ENCODE measurements at places on chromosomes 1 and 21.

DNA sequence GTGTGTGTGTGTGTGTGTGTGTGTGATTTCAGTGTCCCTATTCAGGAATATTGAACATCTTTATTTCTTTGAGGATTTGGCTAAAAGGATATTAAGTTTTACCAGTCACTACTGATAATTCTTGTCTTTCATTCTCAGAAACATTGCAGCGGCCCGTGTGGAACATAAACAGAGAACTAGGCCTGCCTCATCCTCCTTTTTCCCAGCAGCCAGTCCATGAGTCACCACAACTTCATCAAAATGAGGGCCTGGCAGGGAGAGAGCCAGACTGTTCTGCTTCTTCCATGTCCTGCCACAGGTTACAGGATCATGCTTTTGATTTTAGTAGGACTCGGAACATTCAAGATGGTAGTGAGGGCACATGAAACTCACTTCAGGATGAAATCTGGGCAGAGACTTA is 50.7 kb downstream of the LRIG2 start:
- DNase-seq, result no peak

DNA sequence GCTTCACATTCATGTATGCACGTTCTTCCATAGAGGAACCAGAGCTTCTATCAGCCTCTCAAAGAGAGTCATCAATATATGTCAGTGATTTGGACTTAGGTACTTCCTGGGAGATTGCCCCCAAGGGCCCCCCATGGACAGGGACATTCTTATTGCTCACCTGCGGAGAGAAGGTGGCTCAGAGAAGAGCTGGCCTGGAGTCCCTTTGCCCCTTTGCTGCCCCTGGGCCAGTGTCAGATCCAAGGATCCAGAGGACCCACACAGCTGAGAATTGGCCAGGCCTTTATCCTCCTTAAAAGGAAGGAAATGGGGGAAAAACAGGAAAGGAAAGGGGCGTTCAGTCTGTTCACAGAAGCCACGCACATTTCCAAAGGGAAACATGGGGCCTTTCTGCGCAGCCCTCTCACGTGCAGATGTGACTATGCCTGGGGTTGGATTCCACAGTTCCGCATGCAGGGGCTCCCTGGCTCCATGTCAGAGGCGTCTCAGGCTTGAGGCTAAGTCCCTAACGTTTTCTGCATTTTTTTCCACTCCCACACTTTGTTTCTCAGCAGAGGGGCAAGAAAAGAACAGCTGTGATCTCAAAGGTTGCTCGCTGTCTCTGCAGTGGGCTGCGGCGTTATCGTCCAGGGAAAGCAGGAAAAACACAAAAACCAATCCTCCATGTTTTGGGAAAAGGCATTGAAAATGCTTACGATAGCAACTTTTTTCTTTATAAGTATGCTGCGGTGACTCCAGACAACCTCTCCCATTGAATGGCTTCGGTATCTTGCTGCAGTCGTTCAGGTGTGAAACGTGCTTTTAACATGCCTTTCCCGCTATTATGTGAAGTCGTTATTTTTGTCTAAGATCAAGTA is 5.9 kb downstream of the C1orf226 start:
- no peak for DNase-seq

DNA sequence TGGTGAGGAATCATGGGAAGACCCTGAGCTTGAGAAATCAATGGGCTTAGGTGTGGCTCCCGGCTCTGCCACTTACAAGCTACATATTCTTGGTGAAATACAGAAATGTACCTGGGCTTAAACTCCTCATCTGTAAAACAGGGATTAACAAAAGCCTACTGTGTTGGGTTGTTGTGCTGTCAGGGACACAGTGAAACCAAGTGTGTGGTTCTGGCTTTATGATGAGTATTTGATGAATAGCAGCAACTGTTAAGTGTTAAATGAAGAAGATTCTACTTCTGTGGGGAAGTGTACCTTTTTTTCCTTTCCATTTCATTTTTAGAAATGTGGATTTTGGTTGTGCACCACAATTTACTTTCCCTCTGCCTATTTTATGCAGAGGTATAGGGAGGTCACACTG is 41.1 kb upstream of the DUSP10 start:
- DNase-seq, result no peak

DNA sequence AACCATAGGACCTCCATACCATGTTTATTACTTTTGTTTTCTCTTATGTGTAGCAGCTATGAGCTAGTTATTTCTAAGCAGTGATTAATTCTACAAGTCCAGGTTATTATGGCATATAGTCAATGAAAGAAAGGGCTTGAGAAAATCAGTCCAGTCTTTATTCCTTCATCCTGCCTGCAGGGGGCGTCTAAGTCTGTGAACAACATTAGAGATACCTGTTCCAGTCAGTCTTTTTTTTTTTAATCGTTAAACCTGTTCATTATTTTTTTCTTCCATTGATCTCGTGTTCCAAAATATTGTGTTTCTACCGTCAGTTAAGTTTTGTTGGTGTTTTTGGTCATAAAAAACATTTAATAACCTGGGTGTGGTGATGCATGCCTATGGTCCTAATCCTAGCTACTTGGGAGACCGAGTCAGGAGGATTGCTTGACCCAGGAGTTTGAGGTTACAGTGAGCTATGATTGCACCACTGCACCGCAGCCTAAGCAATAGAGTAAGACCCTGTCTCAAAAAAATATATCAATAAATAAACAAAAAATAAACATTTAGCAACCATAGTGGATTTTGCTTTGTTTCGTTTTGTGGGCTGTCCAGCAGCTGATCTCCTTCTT is 29.4 kb upstream of the CD2 start:
- peak; percentile 85 for DNase-seq

DNA sequence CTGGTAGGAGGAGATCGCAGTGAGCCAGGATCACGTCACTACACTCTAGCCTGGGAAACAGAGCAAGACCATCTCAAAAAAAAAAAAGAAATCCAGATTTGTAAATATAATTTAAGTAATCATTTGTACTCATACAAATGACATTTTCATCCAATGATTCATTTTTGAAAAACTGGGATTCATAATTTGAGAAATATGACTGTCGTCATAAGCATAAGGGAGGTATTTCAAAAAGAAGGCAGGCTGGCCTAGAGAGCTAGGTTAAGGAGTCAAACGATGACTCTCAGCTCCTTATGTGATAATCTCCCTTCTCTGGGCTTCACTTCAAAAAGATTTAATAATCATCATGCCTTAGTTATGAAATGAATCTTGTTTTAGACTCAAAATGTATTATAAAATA is 2.3 kb downstream of the GART start:
- no peak for DNase-seq

- DNase-seq, result no peak
Measured at GRCh38 chr1:93501399-93501798, 53.5 kb downstream of the FNBP1L start.

- no peak for DNase-seq
Measured at GRCh38 chr1:25110036-25110435, 122.3 kb downstream of the SYF2 start.

- DNase-seq, result peak; percentile 73
Measured at GRCh38 chr1:18913065-18913835, 10.9 kb upstream of the ALDH4A1 start.

GRCh38 chr1:24149866-24150233 is 6.9 kb upstream of the IL22RA1 start:
- peak; percentile 35 for DNase-seq

- no peak for DNase-seq
Measured at GRCh38 chr1:2134621-2135307, 59.8 kb downstream of the FAAP20 start.

- peak; percentile 96 for DNase-seq
Measured at GRCh38 chr1:147670319-147671001, at the start of gene ACP6. TSS of gene ACP6 (minus strand) at chr1:147670524. CDS start at chr1:147670048, 476 bp downstream.

DNA sequence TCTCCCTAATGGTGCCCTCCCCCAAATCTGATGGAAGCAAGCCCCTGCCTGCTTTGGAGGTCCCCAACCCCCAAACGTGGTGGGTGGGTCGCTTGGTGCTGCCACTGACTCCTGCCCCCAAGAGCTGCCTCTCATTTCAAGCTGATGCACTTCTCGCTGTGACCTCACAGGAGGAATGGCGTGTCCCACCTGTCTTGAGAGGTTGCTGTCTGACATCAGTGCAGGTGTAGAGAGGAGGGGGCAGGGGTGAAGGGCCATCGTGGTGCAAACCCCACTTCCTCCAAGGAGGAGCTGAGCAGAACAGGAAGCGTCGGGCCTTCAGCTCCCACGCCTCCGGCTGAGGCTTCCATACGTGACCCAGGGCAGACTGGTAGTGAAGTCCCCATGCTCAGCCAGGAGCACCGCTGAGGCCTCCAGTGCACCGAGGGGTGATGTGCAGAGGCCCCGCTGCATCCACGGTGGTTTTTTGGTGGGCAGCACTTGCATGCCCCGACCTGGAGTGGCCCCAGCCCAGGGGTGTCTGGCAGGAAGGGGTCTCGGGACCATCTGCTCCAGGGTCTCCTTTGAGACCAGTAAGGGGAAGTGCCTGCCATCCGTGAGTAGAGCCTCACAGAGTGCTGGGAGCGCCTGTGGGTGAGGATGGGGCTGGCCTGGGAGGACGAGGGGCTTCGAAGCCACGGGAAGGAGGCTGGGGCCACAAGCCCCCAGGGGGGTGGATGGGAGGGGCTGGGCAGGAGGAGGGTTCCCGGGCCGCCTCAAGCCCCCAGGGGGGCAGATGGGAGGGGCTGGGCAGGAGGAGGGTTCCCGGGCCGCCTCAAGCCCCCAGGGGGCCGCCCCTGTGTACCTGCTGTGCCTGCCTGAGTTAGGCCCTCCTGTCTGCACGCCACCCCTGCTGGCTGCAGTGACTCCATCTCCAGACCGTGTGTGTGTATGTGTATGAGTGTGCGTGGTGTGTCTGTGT is 39.8 kb downstream of the WDR4 start:
- DNase-seq, result no peak

- DNase-seq, result no peak
Measured at GRCh38 chr1:30063621-30064280, 659.6 kb downstream of the MATN1 start.

DNA sequence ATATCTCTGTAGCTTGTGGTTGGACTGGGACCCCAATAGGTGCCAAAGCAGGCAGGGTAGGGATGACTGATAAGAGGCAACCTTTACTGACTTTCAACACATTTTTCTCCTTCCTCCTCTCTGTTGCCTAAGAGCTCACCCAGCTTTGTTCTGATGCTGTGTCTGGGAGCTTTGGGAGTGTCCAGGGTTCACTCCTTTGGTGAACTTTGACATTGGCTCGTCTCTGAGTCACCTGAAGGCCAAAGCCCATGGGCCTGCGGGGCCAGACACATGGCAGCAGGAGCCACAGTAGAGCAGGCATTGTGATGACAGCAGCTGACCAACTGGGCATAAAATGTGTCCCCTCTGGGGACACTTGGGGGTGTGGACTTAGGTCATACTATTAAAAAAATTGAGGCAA is 99.5 kb upstream of the ZNF644 start:
- DNase-seq, result no peak

GRCh38 chr1:51526248-51526647 is 7.2 kb upstream of the EPS15 start:
- DNase-seq, result no peak

GRCh38 chr1:18326211-18326897 is 154.4 kb upstream of the KLHDC7A start:
- DNase-seq, result no peak

DNA sequence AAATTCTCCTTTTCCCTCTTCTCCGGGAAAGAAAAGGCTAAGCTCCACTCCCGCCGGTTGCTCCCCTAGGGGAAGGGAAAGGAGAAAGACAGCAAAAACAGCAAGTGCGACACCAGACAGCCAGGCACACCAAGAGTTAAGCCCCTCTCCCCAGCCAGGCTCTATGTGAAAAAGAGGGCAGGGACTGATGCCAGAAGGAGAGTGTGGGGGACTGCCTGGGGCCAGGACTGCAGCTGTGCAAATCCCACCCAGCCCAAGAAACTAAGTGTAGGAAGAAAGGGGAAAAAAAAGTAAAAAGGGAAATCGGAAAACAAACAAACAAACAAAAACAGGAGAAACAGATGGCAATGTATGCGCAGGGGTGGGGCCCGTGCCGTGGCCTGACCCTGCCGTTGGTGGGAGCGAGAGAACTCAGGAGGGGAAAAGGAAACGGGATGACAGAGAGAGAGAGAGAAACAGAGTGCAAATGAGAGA is 27.7 kb upstream of the FMO1 start:
- no peak for DNase-seq

- no peak for DNase-seq
Measured at GRCh38 chr1:207191061-207191460, 87.0 kb downstream of the C4BPA start.

DNA sequence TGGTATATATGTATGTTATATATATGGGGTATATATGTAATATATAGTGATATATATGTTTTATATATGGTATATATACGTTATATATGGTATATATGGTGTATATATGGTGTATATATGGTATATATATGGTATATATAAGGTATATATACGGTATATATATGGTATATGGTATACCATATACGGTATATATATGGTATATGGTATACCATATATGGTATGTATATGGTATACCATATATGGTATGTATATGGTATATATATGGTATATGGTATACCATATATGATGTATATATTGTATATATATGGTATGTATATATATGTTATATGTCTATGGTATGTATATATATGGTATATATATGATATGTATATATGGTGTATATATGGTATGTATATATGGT is 447.7 kb upstream of the USP24 start:
- DNase-seq, result no peak

- no peak for DNase-seq
Measured at GRCh38 chr1:77831976-77832711, 52.7 kb downstream of the MIGA1 start.

GRCh38 chr1:151511636-151512215 is 539 bp downstream of the CGN start:
- DNase-seq, result peak; percentile 19

GRCh38 chr1:88140325-88140724 is 543.7 kb upstream of the PKN2 start:
- DNase-seq, result no peak

DNA sequence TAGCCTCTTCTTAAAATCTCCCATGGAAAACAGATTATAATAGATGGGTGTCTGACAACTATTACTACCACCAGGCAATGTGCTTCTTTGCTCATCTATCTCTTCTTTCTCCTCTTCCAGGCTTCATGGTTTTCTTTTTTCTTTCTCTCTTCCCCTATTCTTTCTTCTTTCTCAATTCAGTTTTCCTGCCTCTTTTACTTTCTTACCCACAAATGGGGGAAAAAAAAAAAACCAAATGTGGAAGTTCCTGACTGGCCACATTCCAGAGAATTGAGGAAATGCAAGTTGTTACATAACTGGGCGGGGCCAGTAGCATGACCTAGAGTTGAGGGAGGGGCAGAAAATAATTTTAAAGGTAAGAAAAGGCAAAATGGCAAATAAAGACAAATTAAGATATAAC is 10.9 kb upstream of the SMG7 start:
- DNase-seq, result no peak

All from activated CD4-positive, alpha-beta T cell treated with anti-CD3 and anti-CD28 coated beads, Interleukin-2, amount 50 U/mL, for 16 hours (primary cell).